Stimulated activated CD8-positive, alpha-beta memory T cell treated with anti-CD3 and anti-CD28 coated beads, Interleukin-2, amount 100 ng/mL, for 1 hour (primary cell): ENCODE measurements at places on chromosomes 1 and 21.

GRCh38 chr1:231600458-231600976 is 26.1 kb upstream of the DISC1 start:
- no peak for DNase-seq

GRCh38 chr1:195105281-195105680 is 1503.0 kb downstream of the KCNT2 start:
- DNase-seq: no peak

GRCh38 chr1:203797216-203797615 is 1.8 kb downstream of the ZBED6 start:
- no peak for DNase-seq

DNA sequence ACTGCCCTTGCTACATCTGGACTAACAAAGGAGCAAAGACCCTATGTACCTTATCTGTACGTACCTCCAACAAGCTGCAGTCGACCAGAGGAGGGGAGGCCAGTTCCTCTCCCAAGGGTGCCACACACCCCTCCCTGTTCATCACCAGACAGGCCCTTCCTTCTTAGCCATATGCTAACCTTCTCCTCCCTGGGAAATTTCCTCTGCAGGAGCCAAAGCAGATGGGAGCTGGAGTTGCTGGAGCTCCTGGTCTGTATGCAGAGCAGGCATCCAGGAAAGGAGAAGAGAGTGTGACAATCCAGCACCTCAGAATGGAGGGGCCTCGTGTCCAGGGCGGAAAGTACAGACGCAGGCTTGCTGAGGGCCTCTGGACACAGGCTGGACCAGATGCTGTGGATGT is 48.5 kb downstream of the C8B start:
- no peak for DNase-seq

DNA sequence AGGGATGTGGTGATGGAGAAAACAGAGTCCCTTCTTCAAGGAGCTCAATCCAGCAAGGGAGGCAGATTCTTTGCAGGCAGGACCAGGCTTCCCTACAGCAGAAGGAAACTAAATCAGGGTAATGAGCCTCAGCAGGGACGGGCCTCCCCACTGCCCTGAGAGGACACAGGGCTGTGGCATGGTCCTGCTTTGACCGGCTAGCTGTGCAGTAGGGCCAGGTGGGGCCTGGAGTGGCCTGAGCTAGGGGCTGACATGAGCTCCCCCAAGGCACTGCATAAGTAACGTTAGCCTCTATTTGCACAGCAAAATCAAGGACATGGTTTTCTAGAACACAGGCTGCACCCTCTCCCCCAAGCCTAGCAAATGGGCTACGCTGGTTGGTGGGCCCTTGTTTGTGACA is 162.9 kb downstream of the RYR2 start:
- DNase-seq: no peak

GRCh38 chr1:58848818-58849411 is 65.1 kb upstream of the JUN start:
- no peak for DNase-seq

- no peak for DNase-seq
These were observed 62.8 kb downstream of the JAK1 start for GRCh38 chr1:64903593-64903992.

DNA sequence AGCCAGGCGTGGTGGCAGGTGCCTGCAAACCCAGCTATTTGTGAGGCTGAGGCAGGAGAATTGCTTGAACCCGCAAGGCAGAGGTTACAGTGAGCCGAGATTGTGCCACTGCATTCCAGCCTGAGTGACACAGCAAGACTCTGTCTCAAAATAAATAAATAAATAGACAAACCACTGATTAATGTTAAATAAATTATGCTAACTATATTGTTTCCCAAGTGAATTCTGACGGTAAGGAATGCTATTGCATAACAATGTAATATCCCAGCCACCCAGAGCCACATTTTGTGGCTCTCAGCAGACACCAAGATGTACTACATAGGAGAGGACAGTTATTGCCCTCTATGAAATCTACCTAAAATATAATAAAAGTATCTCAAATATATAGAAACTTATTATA is 55.4 kb downstream of the LPGAT1 start:
- DNase-seq: no peak

- DNase-seq: no peak
These were observed 78.6 kb downstream of the MAN1C1 start for GRCh38 chr1:25695090-25695770.

GRCh38 chr1:1959840-1960479 is 40.9 kb upstream of the TMEM52 start:
- peak; percentile 31 for DNase-seq
